ENCODE measurements at places on chromosomes 2 and 18.

GRCh38 chr18:36377626-36378025, 80.1 kb downstream of the FHOD3 start:
- DNase-seq: no peak

DNA sequence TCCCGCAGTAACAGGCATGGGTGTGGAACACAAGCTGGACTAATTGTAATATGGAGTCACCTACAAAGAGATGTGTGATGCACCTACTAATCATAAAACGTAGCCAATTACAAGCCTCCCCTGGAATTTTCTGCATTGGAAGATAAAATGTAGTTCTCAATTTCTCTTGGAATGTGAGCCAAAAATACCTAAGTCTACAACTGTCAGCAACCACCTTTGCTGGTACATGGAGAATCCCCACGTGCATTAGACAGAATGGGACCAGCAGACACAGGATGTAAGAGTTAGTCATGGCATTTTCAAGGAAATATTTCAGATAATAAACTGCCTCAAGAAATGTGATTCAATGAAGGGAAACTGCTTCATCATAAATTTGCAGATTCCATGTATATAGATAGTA, 85.6 kb upstream of the DCC start:
- no peak for DNase-seq

DNA sequence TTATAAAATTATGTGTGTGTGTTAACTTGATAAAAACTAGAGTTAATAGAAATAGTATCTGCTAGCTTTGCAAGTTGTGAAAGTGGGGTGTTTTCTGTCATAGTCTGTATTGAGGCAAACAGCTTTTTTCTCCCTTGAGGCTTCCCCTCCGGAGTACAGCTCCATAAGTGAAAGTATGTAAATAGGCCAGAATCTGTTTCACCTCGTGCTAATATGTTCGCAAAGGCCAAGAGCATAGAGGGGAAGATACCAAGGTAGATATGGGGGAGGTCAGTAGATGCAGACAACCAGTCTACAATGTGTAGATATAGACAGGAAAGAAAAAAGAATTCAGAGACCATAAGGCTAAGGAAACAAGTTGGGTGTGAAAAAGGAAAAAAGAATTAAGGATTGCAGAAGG, 72.9 kb downstream of the PTRHD1 start:
- DNase-seq: no peak

- DNase-seq: no peak
Observed at GRCh38 chr2:128404709-128405466, 86.2 kb upstream of the HS6ST1 start.
